ENCODE measurements at places on chromosomes 2 and 18.

- no peak for DNase-seq
These were observed 808.7 kb upstream of the PIK3C3 start for GRCh38 chr18:41146301-41146700.

GRCh38 chr2:46184794-46185583 is 112.2 kb upstream of the EPAS1 start:
- DNase-seq: no peak

- DNase-seq: no peak
These were observed 127.4 kb upstream of the SLC8A1 start for GRCh38 chr2:40579247-40579646.

GRCh38 chr18:62655520-62656219 is 59.7 kb upstream of the PHLPP1 start:
- DNase-seq: no peak

DNA sequence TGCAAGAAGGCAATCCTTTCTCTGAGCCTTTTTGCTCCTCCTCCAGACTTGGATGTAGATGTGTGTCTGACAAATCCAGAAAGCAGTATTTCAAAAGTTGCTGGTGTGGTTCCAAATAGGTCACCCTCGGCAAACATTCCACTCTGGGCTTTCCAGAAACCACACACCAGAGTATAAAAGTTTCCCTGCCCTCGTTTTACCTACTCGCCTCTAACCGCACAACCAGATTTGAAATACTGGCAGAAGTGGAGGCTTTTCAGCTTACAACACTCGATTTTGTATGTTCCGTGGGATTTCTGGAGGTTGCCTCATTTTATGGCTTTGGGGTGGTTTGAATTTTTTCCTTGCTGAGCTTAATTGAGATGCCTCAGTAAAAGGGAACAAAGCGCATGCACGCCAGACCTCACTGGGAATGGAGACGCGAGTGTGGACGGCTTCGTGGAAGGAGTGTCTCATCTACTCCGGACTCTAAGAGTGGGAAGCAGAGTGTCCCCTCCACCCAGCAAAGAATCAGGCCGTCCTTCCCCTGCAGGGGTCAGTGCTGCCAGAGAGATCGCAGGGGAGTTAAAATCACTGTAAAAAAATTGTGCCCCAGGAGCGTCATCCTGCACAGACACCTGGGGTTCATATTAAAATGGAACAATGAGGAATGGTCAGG is 44.0 kb upstream of the RPL31 start:
- no peak for DNase-seq
